Myocyte (in vitro differentiated cells): ENCODE measurements at places on chromosomes 6 and 20. TPM values are rescaled to one million over a fixed set of nuclear protein-coding genes. Genes with fewer than 3 reads are reported as not detected.
A peak's percentile ranks its signal among the peaks of the same experiment; 100 is the strongest.

GRCh38 chr20:7452890-7453289 lies 487.4 kb downstream of the HAO1 start:
- DNase-seq = no peak

GRCh38 chr6:166075186-166075585 lies 92.5 kb downstream of the TBXT start:
- DNase-seq = no peak

DNA sequence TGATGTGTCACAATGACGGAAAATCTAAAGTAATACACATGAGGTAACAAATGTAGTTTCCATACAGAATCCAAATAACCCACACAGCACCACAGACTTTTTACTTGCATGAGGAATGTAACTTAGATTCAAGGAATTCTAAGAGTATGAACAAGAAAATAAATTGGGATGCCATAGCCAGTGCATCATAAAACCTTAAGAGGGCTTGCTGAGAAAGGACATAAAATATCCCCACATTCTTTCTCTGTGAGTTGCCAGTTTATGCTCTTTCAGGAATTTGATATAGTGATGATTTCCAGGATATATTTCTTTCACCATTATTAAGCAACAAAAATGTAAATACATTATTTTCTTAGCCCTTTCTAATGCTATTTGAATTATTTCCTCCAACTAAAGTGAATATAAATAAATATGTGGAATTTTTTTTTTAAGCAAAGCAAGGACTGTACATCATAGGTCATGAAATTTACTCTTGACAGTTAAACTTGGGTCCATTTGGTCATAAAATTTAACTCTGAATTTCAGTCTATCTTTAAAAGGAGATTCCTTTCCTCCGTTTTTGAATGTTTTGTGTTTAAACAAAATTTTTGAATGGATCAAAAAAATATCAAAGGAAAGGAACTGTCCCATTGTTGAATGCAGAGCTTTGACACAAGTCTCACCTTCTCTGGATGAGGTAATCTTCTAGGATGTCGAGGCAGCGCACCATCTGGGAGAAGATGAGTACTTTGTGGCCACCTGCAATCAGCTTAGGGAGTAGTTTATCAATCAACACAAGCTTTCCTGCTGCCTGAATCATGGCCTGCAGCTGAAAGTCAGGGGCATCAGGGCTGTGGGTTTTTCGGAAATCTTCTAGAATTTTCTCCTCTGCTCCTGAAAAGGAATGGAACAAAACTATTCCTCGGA lies 116.3 kb upstream of the EMILIN3 start:
- DNase-seq = peak; percentile 49

GRCh38 chr20:33914919-33915318 lies 78.8 kb upstream of the RALY start:
- DNase-seq = peak; percentile 67

GRCh38 chr20:37777988-37778659 lies 84.3 kb downstream of the CTNNBL1 start:
- DNase-seq = no peak

The C6orf58 gene
- total RNA-seq = 0.62 TPM in 1 of 2 replicates, not detected in the other

DNA sequence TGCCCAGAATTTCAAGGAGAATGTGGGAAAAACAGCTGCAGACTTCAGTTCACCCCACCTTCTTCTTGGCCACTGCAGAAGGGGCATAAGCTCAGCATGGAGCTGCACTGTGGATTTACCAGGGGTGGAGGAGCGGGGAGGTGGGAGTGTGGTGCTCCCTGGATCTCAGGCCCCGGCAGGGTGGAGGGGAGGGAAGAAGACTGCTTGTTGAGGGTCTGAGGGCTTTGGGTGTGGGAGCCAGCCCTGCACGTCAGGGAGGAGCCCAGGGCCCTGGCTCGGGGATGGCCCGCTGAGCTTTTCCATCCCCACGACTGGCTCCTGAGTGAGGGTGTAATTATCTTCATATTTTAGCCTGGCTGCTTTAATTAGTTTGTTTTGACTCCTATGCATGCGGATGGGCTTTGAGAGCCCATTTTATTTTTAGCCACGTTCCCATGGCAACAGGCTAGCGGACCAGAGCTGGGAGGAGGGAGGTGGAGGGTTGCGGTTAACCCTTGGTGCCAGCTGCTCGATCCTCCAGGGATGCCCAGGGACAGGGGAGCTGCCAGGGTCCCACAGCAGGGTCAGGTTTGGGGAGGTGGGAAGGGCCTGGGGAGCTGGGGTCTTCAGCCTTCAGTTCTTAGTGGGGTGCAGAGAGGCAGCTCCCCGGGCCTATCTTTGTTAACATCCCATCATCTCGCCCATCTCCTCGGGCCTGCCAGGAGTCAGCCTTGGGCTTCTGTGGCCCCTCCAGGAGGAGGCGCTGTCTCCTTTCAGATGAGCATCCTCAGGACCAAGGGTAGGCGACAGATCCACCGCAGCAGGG lies 68.2 kb downstream of the RAB44 start:
- DNase-seq = peak; percentile 91

The SLC25A27 gene
- 4.6 and 6.0 TPM in 2 replicates for total RNA-seq

The ZBTB12 gene
- total RNA-seq = 2.7 and 3.3 TPM in 2 replicates

The PKIB gene
- 1.4 and 1.8 TPM in 2 replicates for total RNA-seq

GRCh38 chr20:32050324-32050841 lies 1.7 kb upstream of the HCK start:
- DNase-seq = no peak

- DNase-seq = no peak
Observed at GRCh38 chr6:135018941-135019340, 35.7 kb downstream of the HBS1L start.

GRCh38 chr6:53309059-53309900 lies 39.5 kb downstream of the ELOVL5 start:
- peak; percentile 94 for DNase-seq

DNA sequence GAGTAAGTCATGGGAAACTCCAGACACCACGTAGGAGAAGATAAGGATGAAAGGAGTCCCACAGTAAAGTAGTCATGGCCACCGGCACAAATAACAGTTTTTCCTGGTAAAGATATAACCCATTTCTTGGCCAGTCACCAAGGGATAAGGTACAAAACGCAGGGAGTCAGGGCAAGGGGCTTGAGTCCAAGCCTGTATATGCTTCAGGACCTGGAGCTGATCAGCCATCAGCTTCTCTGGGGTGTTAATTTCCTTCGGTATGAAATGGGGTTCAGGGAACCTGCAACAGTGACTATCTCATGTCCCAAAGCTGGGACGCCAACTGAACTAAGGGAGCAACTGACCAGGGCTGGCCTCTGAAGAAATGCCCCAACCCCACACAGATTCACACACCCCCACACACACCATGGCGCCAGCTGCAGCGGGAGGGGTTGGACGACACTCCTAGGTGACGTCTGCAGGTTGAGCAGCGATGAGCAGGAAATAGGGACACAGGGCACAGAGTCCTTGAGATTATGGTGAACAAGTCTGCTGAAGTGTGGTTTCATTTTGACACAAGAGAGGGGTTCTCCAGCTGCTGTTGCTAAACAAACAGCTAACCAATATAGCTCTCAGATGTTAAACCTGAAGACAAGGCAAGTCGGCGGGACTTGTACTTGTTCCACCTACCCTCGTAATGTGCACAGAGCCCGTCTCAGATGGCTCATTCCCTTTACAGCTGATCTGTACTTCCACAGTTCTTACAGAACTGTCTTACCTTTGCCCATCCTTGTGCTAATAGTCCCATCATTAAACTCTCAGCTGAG lies 7.4 kb upstream of the ADTRP start:
- no peak for DNase-seq

The SRMS gene
- not detected in 2 replicates for total RNA-seq

- DNase-seq = no peak
Observed at GRCh38 chr6:36312854-36313648, 23.6 kb downstream of the BNIP5 start.

The NRN1 gene
- total RNA-seq = 60.1 and 79.4 TPM in 2 replicates

DNA sequence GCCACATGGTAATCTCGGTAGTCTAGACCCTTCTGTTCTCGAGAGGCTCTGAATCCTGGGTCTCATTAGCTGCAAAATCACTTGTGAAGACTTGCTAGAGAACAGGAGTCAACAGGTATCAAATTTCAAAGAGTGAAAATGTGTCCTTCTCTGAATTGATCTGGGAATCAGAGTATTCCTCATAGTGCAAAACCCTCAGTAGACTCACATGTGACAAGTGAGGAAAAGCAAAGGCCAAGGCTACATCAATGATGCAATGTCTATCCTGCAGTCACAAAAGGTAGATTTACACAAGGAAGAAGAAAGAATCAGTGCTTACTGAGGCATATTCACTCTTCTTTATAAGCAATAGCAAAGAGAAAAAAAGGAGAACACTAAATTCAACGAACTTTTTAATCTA lies 1220.0 kb upstream of the GJE1 start:
- no peak for DNase-seq

DNA sequence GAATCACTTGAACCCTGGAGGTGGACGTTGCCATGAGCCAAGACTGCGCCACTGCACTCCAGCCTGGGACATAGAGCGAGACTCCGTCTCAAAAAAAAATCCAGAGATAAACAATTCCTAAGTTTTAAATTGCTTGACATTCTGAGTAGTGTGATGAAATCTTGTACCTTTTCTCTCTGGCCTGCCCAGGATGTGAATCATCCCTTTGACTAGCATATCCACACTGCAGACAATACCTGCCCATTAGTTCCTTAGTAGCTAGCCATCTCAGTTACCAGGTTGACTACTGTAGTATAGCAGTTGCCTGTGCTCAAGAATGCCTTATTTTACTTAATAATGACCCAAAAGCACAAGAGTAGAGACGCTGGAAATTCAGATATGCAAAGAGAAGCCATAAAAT lies 2.8 kb downstream of the ZFP57 start:
- no peak for DNase-seq

The CCHCR1 gene
- total RNA-seq = 11.9 and 19.8 TPM in 2 replicates

The MYMX gene
- 109 and 219 TPM in 2 replicates for total RNA-seq

DNA sequence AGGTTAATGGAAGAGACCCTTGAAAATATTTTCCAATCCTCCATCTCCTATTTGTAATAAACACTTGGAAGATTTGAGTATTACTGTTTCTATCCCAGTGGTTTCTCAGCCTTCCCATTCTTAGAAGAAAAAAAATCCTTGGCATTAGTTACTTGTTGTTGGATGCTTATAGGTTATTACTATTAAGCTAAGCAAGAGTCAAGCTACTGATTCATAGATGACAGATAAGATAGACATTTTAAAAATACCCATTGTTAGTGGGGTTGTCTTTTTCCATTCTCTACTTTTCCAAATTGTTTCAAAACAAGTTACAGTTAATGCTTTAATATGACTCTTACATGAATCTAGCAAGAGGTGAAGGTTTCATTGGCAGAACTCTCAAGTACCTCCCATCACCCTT lies 158.5 kb downstream of the HIVEP2 start:
- DNase-seq = no peak

The PRDM13 gene
- total RNA-seq = not detected in 2 replicates

GRCh38 chr20:50309280-50309763 lies 118.7 kb downstream of the CEBPB start:
- no peak for DNase-seq

DNA sequence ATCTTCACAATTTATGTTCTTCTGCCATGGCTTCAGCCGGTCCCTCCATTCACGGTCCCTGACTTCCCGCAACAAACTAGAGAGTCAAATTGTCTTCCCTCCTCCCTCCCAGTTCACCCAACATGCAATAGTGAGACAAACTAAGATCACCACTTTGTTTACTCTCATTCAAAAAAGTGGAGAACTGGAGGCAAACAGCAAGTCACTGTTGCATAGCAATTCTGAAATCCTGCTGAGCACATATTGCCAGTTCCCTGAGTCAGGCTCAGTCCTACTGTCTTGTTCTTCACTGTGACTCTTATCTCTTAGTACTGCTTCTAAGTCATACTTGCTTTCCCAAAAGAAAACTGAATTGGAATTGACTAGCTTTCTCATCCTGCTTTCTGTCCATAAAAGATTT lies 287.2 kb upstream of the SASH1 start:
- DNase-seq = no peak

- no peak for DNase-seq
Observed at GRCh38 chr6:103680116-103680515, 1179.6 kb downstream of the HACE1 start.

DNA sequence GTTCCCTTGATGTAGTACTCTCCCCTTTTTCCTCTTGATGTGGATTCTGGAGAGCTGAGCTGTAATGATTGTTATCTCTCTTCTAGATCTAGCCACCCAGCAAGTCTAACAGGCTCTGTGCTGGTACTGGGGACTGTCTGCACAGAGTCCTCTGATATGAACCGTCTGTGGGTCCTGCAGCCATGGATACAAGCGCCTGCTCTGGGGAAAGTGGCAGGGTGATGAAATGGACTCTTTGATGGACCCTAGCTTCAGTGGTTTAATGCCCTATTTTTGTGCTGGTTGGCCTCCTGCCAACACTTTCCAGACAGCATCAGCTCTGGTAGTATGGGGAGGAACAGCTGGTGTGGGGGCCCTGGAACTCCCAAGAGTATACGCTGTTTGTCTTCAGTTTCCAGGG lies 216.3 kb downstream of the ADGRG6 start:
- DNase-seq = peak; percentile 80

DNA sequence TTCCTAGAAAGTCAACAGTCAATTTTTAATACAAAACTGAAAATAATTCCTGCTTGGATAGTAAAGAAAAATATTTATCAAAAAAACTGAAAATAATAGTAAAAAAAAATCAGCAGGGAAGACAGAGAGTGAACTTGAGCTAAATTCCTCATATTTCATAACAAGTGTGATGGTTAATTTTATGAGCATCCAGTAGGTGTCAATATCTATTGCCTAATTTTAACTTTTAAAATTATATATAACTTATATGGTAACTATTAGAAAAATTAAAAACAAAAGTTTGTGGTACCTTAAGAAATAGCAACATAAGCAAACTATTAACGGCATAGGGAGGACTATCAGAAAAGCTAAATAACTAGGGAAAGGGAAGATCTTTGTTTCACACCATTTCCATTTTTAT lies 2.1 kb downstream of the EPM2A start:
- DNase-seq = no peak

The SLC17A2 gene
- total RNA-seq = 0.16 and 0.21 TPM in 2 replicates

GRCh38 chr6:76166874-76167273 lies 94.4 kb upstream of the IMPG1 start:
- no peak for DNase-seq

DNA sequence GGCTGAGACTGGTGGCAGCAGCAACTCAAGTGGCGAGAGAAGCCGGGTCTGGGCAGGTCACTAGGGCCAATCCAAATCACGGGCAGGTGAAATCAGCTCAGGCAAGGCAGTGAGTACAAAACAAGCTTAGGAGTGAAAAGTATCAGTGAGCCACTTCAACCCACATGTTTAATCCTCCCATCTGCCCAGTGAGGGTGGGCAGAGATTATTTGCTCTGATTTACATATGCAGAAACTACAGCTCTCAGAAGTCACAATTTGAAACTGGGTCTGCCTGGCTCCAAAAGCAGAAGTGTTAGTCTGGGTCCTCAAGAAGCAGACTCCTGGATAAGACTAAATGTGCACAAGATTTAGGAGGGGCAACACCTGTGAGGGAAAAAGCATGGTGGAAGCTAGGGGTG lies 173.7 kb upstream of the LRFN2 start:
- DNase-seq = no peak

DNA sequence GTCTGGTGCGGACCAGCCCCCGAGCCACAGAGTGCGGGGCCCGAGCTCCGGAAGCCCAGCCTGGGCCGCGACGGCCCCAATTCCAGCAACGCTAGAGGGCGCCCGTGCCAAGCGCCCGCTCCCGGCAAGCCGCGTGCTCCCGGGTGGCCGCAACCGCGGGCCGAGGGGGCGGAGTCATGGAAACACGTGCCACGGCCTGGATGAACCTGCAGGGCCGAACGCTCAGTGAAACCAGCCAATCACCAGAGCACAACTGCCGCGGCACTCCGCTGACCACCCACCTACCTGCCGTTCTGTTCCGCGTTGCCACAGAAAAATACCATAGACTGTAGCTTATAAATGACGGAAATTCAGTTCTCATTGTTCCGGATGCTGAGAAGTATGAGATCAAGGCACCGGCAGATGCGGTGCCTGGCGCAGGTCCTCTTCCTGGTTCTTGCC lies 85.7 kb upstream of the FOXC1 start:
- peak; percentile 53 for DNase-seq

GRCh38 chr6:3311826-3312225 lies 53.1 kb downstream of the PSMG4 start:
- DNase-seq = no peak
